ENCODE measurements at places on chromosomes 6 and 20.

GRCh38 chr6:45983062-45983461, 32.6 kb downstream of the CLIC5 start:
- DNase-seq: no peak

GRCh38 chr20:53154540-53154939, 182.4 kb downstream of the TSHZ2 start:
- no peak for DNase-seq

DNA sequence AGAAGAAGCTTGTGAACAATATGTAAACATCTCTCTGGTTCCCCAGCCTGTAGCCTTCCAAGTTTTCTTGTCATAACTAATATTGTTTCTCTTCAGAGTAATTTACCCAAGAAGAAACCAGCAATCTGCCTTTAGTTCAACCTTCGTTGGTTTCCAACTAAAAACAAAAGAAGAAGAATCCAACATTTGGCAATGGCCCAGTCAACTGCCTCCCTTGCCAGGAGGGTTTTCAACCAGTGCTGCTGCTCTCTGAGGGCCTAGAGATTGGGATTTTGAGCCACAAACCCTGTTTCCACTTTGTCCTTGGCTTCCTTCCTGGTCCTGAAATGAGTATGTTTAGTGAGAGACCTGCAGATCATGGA, 395.8 kb upstream of the CNR1 start:
- no peak for DNase-seq

DNA sequence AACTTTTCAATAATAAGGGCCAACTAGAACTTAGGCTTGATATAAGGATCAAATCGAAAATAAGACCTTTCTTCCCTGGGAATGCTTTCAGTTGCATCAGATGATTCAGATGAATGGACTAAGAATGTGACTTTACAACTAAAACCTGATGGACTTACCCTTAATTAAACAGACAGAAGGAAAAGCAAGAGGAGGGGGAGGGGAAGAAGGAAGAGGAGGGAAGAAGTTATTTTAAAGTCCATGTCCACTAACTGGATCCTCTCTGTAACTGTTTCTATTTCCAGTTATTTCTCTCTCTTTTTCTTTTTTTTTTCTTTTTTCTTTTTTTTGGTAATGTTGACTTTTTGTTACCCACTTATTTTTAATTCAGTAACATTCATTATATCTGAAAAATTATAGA, 486.0 kb downstream of the MAFB start:
- no peak for DNase-seq

DNA sequence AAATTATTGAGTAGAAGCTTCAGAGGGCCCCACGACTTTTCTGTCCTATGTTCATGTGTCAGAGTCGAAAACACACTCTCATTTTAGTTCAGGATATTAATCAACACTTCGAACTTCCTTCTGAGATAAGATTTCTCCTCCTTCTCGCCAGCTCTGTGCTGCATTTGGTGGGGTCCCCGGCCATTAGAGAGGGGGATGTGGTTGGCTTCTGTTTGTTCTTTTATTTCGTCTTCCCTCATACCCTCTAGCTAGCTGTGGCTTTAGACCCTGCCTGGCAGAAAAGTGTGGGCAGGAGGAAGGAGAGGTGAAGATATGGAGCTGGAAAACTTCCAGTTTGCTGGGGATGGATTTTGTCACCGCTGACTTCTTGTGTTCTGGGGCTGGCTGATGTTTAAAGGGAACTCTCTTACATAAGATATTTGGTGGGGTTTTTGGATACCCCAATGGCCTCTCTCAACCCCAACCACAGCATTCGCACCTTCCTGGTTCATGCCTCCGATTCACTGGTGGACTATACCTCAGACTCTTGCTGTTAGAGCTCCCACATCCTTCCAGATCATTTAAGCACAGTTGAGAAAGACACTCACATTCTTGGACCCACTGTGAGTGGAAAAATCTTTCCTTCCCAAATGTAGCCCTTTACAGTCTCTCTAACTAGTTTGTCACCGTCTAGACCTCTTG, 30.7 kb upstream of the TMX4 start:
- DNase-seq: no peak

DNA sequence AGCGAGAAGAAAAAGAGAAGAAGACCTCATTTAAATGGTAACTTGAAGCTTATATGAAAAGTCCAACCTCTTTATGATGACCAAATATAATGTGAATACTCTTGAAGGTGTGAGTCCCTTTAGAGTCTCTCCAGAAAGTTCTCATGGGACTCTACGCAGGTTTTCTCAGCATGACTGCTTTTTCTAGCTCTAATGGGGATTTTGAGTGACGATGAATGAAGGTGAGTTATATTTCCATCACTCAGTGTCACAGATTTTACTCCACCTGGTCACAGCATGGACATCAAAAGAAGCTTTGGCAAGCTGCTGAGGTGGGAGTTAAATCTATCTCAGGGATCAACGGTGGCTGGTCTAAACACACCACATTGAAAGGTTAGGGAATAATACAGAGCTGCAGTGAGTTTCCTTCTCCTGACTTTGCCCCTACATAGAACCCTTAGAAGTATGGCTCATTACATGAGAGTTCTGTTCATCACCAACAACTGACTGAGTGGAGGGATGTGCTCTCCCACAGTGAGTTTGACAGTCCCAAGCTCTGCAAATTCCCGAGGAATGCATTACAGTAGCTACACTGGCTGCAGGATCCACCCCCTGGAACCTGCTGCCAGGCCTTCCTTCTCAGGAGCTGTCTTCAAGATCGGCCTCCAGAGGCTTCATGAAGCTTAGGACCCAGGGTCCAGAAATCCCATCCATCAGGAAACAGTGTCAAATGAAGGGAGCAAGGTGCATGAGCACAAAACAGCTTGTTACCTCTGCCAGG, 126.8 kb downstream of the FOXC1 start:
- DNase-seq: no peak

GRCh38 chr6:134549854-134550253, 231.9 kb upstream of the SGK1 start:
- DNase-seq: no peak

- DNase-seq: no peak
These were observed 184.3 kb downstream of the CARMIL1 start for GRCh38 chr6:25463441-25463840.

- DNase-seq: no peak
These were observed 8.3 kb upstream of the TNXB start for GRCh38 chr6:32117461-32117860.

DNA sequence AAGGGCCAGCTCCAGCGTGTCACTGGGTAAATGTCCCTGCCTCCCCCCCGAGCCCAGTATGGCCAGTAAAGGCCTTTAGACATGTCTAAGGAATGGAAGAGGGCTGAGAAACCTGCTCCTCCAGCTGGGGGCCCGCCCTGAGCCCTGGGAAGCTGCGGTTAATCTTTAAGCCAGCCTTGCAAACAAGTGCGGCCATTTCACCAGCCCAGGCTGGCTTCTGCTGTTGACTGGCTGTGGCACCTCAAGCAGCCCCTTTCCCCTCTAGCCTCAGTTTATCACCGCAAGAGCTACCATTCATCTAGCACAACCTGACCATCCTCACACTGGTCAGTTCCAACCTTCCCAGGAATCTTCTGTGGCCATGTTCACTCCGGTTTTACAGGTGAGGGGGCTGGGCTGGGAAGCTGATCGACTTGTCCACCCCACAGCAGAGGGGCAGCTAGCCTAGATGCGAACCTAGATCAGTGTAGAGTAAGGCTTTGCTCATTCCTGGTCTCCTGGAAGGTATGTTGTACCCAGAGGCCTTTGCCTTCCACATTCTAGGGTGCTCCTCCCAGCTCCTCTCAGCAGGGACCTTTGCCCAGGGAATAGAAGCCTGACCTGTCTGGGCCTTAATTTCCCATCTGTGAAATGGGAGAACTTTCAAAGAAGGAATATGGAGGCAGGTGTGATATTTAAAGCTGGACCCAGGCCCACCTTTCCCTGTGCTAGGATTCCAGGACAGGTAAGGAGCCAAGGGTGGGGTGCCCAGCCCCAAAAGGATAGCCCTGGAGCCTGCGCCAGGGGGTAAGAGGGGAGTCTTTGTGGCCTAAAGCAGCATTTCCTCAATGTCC, 1.2 kb upstream of the SRC start:
- no peak for DNase-seq

DNA sequence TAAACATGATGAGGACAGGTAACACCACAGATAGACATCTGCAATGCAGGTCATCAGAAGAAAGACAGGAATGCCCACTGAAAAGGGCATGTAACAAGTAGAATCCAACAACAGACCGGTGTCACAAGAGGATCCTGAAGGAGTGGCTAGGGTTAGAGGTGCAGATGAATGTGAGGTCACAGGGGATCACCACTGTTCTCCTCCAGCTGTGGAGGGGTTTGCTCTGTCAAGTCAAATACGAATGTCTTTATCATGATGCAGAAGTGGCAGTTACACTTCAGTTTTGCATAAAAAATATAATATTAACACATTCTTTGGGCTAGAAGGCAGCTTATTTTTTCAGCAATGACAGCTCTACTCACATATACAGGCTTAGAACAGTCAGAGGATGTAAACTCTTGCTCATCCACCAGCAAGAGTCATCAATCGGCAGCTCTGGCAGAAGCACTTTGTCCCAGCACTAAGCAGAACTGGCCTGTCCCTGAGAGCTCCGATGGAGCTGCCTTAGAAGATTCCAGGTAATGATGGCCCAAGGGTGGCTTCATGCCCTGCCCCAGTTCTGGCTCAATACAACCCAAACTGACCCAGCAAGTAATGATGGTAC, 130.4 kb upstream of the TRAF3IP2 start:
- no peak for DNase-seq

GRCh38 chr6:157563611-157564284, 182.8 kb downstream of the ZDHHC14 start:
- DNase-seq: no peak

DNA sequence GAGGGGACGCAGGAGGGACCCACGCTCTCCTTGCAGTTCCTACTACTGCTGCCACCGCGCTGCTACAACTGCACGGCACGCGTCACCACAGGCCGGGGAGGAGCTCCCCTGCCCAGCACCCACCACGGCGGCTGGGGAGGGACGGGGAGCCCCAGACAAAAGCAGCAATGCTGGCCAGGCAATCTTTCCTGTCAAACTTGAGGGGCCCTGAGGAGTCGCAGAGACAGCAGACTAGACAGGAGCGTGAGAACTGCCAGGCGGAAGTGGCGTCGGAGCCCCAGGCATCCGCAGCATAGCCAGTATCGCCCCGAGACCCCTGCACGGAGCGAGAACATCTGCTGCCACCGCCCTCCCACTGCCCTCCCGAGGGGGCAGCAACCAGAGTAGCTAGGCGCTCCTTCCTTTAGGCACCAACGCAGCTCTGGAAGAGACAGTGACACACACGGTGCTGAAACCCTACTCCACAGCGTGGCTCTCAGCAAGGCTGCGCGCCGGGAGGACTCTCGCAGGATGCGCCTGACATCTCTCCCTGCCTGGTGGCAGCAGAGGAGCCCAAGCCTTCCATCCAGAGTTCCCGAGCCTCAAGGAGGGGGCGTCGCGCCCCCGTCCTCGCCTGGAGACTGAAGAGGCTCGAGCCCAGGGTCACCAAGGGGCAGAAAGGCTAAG, 2.2 kb downstream of the TAF4 start:
- DNase-seq: no peak

- no peak for DNase-seq
These were observed 260.9 kb upstream of the SOX4 start for GRCh38 chr6:21332660-21333059.

DNA sequence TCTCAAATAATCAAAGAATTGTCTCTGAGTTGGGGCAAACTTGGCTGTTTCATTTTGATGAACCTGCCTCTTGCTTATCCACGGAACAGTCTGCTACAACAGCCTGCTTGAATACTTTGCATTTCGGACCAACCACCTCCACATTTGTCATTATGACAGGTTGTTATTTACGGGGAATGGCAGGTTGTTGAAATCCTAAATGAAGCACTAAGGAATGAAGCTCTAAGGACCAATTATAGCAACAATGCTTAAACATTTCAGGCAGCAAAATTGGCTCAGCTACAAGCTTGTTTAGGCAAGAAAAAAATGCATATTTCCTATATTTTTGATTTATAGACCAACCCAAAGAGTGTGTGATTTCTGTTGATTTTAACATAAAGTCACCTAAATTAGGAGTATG, 84.5 kb downstream of the MAP3K7 start:
- DNase-seq: no peak

- DNase-seq: no peak
These were observed 85.7 kb upstream of the FOXC1 start for GRCh38 chr6:1524040-1524480.

DNA sequence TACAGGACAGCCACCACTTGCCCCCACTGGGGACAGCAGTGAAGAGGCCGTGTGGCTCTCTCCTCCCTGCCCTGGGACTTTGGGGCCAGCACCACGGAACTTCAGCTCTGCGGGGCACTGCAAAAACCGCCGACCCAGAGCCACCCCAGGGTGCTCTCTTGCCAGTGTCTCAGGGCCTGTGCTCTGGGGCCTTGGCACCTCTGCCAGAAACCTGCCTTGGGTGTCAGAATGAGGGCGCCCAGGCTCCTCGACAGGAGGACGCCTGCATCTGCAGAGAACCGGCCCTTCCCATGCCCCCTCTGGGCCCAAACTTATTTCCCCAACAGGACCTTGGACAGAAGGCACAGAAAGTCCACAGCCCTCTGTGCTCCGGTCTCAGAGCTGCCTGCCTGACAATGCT, 77.2 kb upstream of the MPC1 start:
- DNase-seq: no peak

- no peak for DNase-seq
These were observed 38.2 kb downstream of the PTPN1 start for GRCh38 chr20:50548396-50548795.

GRCh38 chr20:39795401-39796272, 833.5 kb downstream of the DHX35 start:
- DNase-seq: peak; percentile 4

DNA sequence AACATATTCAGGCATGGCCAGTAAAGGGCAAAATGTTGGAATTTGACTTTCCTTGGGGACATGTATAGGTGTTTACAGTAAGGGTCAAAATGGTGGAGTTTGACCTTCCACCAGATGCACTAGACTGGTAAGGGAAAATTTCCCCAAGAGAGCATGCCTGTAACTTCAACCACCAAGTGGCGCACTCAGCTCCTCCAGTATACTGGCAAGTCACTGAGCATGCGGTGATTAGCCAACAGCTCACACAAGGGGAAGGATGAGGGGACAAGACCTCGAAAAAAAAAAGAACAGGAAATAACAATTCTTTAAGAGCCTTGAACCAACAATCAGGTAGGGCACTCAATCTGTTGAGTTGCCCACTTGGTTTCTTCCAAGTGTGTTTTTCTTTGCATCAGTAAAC, 140.9 kb downstream of the EYS start:
- DNase-seq: no peak

GRCh38 chr6:5453546-5453945, 192.2 kb downstream of the FARS2 start:
- no peak for DNase-seq

- DNase-seq: no peak
These were observed 38.7 kb upstream of the PDE10A start for GRCh38 chr6:165701564-165702354.

GRCh38 chr20:58719971-58720371, 27.4 kb downstream of the NPEPL1 start:
- no peak for DNase-seq

DNA sequence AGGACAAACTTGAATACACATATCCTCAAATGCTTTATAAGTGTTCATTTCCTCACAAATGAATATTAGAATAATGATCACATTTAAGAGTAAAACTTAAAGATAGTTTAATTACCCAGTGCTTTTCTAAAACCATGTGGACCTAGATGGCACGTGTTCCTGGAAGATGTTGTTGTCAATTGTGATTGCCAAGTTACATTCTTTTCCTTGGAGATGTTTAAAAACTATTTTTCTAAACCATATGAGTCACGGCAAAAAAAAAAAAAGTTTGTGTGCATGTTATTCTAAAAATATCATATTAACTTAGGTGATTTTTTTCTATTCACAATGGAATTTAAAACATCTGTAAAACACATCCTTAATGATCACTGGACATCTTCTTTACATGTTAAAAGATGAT, 51.1 kb downstream of the RCAN2 start:
- DNase-seq: no peak
